T-cell (primary cell): ENCODE measurements at places on chromosomes 3 and 15.

GRCh38 chr3:138812806-138813205 lies 21.9 kb downstream of the PIK3CB start:
- H3K4me1 ChIP-seq = peaks cover 15% of the 10 kb centered on the region
- no peaks in the 10 kb centered on the region for H3K36me3 ChIP-seq
- H3K27ac ChIP-seq = no peak overlapping the region
- no peaks in the 10 kb centered on the region for H3K27me3 ChIP-seq
- H3K4me3 ChIP-seq = no peak overlapping the region

GRCh38 chr3:89966877-89967665 lies 859.6 kb downstream of the EPHA3 start:
- no peak overlapping the region for H3K27ac ChIP-seq
- no peaks in the 10 kb centered on the region for H3K27me3 ChIP-seq
- no peaks in the 10 kb centered on the region for H3K36me3 ChIP-seq
- H3K4me1 ChIP-seq = no peaks in the 10 kb centered on the region
- no peak overlapping the region for H3K4me3 ChIP-seq

GRCh38 chr15:59251001-59251845 lies 44.6 kb downstream of the LDHAL6B start:
- no peak for DNase-seq
- no peak overlapping the region for H3K4me3 ChIP-seq
- no peaks in the 10 kb centered on the region for H3K36me3 ChIP-seq

- H3K4me1 ChIP-seq = no peaks in the 10 kb centered on the region
- H3K4me3 ChIP-seq = no peak overlapping the region
- H3K36me3 ChIP-seq = no peaks in the 10 kb centered on the region
Measured at GRCh38 chr3:132800958-132801357, 78.7 kb upstream of the NPHP3 start.

DNA sequence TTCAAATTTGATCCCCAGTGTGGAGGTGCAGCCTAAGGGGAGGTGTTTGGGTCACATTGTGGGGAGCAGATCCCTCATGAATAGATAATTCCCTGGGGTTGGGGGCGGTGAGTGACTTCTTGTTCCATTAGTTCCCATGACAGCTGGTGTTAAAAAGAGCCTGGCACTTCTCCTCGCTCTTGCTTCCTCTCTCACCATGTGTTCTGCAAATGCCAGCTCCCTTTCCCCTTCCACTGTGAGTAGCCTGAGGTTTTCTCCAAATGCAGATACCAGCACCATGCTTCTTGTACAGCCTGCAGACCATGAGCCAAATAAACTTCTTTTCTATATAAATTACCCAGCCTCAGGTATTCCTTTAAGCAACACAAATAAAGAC lies 23.1 kb downstream of the RIOX2 start:
- peaks cover 9% of the 10 kb centered on the region for H3K36me3 ChIP-seq
- H3K4me1 ChIP-seq = no peaks in the 10 kb centered on the region
- no peak overlapping the region for H3K27ac ChIP-seq
- no peaks in the 10 kb centered on the region for H3K27me3 ChIP-seq

GRCh38 chr15:93417631-93418030 lies 328.6 kb upstream of the RGMA start:
- H3K4me1 ChIP-seq = no peaks in the 10 kb centered on the region
- no peaks in the 10 kb centered on the region for H3K27me3 ChIP-seq
- no peaks in the 10 kb centered on the region for H3K36me3 ChIP-seq
- no peak overlapping the region for H3K4me3 ChIP-seq
- DNase-seq = no peak

GRCh38 chr15:88465633-88466224 lies 1.5 kb downstream of the MRPL46 start:
- peaks cover 45% of the 10 kb centered on the region for H3K36me3 ChIP-seq
- H3K4me1 ChIP-seq = peaks cover 19% of the 10 kb centered on the region
- H3K27me3 ChIP-seq = no peaks in the 10 kb centered on the region

- no peaks in the 10 kb centered on the region for H3K36me3 ChIP-seq
- no peak for DNase-seq
- H3K27ac ChIP-seq = no peak overlapping the region
- H3K4me1 ChIP-seq = no peaks in the 10 kb centered on the region
- no peaks in the 10 kb centered on the region for H3K27me3 ChIP-seq
- H3K4me3 ChIP-seq = no peak overlapping the region
Measured at GRCh38 chr3:184678317-184679055, 33.4 kb downstream of the MAGEF1 start.
